Fibroblast of gingiva (primary cell): ENCODE measurements at places on chromosomes 1 and 21.

GRCh38 chr1:169694304-169695075, 16.9 kb downstream of the SELL start:
- no peak for DNase-seq

DNA sequence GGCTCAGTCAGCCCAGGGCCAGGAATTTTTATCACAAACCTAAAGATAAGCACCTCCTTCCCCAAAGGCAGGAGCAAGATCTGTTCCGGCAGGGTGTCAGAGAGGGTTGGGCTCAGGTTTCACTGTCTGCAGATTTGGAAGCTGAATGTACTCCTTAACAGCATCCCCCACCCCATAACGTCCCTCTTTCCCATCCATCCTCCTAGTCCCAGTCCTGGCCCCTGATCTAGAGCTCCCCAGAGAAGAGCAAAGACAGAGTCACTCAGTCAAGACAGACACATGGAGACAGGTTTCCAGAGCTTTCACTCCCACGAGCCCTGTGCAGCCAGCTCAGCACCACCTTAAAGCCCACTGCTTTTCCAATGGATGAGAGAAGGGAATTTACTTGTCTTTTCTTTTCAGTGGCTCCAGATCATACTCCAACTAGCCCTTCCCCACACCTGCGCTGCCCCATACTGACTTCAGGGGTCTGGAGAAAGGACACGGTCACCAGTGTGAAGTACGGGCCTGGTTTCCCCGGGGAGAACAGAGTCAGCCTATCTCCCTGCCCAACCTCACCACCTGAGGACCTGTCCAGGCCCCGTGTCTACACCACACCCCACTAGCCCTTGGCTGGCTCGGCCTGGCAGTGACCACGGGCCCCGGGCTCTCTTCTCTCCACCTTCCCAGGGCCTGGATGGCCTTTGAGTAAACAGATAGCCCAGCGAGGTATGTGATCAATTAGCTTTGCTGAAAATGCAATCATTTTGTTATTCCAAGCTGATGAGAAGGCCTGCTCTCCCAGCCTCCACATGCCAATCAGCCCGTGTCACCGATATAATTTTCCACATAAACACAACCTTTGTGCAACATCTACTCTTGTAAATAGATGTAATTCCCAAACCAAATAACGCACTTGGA, 249.1 kb downstream of the FOXD2 start:
- no peak for DNase-seq

DNA sequence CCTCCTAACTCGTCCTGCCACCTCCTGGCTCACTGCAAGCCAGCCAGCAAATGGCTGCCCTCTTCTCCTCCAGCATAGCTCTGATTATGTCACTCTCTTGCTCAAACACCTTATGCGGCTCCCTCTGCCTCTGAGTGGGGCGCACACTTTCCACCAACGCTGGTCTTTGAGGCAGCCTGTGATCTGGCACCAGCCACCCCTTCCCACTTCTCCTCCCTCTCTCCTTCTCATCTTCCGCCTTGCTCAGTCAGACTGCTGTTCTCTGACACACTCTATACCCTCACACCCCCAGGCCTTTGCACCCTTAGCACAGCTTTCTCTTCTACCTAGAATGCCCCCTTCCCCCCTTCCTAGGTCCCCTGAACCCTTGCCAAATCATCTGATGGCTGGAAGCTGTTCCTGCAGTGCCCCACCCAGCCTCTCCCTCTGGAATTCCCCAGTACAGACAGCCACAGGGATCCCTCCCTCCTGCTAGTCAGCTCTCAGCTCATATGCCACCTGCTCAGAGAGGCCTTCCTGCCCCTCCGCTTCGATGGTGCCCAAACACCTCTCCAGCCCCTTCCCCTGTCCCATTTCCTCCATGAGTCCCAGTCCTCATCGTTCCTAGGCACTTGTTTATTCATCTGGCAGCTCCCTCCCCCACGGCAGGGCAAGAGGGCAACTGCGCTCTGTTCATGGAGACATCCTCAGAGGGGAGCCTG, 21.7 kb upstream of the PEF1 start:
- DNase-seq, result no peak

DNA sequence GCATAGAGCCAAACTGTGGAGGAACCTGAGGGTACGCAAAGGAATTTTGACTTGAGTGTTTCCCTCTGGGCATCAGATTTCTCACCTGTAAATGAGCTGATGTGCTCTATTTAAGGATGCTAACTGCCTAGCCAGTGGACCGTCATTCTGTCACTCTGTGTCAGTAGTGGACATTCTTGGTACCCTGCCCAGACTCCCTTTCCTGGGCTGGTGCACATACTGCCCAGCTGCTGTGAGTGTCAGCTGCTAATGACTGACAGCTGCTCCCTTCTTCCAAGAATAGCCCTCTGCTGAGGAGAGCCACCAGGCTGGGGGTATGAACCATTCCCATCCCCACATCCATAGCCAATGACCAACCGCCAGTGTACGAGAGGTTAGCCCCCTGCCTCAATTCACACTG, 193.1 kb upstream of the DAB1 start:
- DNase-seq, result no peak

GRCh38 chr1:29460694-29461093, 224.4 kb downstream of the PTPRU start:
- no peak for DNase-seq

- DNase-seq, result peak; percentile 92
Observed at GRCh38 chr1:29124366-29125236, 898 bp upstream of the TMEM200B start.

GRCh38 chr1:55359611-55360010, 144.4 kb upstream of the USP24 start:
- no peak for DNase-seq

GRCh38 chr1:186792870-186793581, 35.7 kb upstream of the PLA2G4A start:
- no peak for DNase-seq

DNA sequence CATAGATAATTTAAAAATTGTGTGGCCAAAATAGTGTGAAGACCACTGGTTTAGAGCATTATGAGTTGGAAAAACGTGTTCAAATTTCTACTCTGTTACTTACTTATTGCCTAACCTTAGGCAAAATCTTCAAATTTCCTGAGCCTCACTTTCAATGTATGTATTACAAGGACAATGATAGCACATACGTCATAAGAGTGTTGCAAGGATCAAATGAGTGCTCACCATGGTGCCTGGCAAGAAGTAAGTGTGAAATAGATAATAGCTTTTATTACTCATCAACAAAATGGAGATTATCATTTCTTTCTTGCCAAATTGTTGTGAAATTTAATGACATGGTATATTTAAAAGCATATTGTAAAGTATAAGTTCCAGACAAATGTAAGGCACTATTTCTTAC, 57.2 kb downstream of the FH start:
- DNase-seq, result no peak

DNA sequence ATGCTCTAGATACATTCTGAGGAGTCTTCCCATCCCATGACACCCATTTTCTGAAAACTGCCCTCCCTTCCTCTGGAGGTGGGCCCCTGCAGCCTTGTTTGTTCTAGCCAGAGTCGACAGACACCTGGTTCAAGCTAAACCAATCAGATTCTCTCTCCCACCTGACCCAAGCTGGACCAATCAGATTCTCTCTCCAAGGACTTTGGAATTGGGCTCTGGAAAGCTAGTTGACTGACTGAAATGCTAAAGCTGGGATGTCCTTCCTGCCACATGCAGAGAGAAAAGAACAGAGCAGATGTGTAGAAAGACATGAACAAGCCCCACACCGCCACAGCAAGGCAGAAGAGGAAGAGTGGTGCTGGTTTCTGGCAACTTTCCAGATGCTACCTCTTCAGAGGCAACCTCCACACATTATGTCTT, 24.6 kb downstream of the ASAP3 start:
- DNase-seq, result no peak

DNA sequence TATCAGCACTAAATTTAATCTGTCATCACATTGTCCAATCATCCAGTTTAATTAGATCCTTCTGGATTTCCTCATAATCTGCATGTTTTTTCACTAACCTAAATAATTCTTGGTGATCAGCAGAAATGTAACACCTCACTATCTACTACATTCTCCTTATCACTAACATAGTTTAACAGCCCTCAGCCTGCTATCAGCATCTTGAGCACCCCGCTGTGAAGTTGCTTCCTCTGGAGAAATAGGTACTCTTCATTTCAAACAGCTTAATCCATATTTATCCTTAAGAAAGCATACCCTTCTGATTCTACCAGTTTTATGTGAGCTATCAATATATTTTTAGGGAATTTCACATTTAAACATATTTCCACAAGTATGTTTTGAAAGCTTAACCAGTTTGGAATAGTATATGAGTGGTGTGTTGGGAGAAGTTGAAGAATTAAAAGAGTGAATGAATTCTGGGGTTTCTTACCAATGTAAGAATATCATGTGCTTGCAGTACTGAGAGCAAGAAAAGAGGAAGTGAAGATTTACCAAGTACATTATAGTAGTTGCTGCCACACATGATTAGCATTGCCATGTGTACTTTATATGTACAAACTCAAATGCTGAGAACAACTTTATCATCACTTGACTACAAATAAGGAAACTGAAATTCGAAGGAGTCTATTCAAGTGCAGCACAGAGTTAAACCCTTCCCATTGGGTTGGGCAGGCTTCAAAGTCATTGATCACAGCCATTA, 771.1 kb upstream of the ADGRL4 start:
- DNase-seq, result no peak

- DNase-seq, result peak; percentile 42
Observed at GRCh38 chr1:184597650-184598357, 156.9 kb downstream of the EDEM3 start.

DNA sequence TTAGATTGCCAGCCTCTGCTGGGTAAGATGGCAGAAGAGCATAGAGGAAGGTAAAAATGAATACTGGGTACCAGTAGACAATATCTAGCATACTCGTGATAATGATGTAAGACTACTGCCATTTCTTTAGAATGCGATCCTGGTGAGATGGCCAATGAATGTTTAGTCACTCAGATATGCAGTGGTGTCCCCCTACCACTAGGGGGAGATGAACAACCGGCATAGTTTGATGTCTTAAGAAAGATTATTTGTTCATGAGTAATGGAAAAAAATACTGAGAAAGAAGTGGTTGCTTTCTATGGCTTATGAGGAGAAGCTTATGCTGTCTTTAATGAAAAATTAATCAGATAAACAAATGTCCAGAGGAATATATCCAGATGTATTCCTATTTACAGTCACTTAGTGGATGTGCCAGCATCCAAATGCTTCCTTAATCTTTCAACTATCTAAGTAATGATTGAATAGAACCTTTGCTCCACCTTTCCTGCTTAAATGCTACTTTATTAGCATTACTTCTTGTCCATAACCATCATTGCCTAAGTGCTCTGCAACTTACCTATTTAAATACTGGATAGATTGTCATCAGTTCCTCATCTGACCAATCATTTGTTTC, 256.6 kb downstream of the ST6GALNAC3 start:
- peak; percentile 68 for DNase-seq

GRCh38 chr1:225830841-225831240, 20.9 kb downstream of the EPHX1 start:
- no peak for DNase-seq

GRCh38 chr1:167964646-167965045, 27.8 kb upstream of the MPC2 start:
- DNase-seq, result no peak

GRCh38 chr21:29817450-29817849, 122.3 kb downstream of the GRIK1 start:
- no peak for DNase-seq

- DNase-seq, result no peak
Observed at GRCh38 chr1:201475130-201475529, 6.1 kb upstream of the PHLDA3 start.

DNA sequence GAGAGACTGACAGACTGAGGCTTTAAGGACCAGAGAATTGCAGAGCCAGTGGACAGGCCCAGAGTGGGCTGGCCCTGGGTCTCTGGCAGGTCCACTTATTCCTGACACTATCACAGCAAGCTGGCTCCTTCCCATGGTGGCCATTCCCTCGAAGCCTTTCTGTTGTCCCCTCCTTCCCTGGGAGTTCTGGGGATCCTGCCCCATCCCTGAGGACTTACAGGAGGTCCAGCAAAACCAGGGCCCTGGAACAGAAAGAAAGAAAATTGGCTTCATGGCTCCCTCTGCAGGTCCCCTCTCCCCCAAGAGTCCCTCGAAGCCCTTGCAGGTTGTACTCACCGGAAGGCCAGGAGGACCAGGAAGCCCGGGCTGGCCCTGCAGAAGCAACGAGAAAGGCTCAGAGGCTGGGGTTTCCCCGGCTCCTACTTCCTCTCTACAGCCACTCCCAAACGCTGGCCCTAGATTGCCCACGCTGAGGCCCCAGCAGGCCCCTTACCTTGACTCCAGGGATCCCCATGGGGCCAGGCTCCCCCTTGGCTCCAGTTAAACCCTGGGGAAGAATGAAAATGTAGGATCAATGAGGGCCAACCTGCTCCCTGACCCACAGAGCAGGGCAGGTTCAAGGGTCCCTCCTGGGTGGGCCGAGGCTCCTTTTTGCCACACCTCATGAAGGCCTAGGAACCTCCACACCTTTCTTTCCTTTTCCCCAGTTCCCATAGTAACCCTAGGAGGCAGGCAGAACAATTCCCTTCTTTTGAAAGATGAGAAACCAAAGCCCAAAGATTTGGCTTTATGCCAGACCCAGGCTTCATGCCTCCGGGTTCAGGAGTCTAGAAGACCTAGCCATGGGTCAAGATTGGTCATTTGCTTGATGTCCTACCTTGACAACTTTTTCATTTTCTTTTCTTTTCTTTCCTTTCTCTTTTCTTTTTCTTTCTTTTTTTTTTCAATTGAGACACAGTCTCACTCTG, 4.6 kb downstream of the COL9A2 start:
- DNase-seq, result no peak

- no peak for DNase-seq
Observed at GRCh38 chr21:33427051-33427450, 23.8 kb downstream of the IFNGR2 start.

DNA sequence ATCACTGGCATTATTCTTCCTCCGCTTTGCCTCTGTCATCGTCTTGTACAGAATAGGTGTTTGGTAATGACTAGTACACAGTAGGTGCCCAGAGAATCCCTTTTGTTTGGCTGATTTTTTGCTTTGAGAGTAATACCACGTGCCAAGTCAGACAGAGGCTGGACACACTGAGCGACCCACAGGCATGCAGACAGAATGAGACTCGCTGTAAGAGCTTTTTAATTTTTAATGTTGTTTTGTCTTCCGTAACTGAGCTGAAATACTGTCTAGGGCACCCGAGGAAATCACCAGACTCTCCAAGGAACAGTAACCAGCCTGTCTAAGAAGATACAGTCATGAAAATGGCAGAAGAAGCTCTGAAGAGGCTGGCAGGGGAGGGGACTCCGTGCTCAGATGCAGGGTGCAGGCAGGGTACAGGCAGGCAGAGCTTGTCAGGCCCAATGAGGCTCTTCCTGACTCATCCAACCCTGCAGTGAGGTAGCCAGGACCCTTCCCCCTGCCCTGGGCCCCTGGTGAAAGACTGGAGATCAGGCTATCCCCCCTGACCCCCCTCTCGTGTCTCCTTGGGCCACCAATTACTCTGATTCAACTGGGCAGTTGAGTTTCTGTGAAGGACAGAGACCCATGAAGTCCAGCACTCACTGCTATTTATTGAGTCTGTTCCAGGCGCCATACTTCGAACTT, 60.1 kb upstream of the ECE1 start:
- no peak for DNase-seq

DNA sequence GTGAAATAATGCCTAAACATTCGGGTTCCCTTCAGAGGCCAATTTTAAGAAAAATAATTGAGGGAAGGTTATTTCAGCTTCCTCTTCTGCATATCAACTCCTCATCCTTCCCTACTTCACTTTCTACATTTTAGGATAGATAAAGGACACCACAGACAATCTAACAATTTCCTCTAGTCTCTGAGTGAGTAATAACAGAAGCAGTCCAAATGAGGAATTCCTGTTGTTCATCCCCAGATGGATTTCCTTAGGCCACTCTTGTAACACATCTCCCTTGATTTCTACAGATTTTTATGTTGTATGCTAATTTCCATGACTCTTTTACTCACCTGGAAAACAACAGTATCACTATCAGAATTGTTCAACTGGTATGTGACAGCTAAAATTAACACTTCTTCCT, 87.7 kb upstream of the LYPLAL1 start:
- peak; percentile 49 for DNase-seq
